ENCODE measurements at places on chromosomes 6 and 20.

DNA sequence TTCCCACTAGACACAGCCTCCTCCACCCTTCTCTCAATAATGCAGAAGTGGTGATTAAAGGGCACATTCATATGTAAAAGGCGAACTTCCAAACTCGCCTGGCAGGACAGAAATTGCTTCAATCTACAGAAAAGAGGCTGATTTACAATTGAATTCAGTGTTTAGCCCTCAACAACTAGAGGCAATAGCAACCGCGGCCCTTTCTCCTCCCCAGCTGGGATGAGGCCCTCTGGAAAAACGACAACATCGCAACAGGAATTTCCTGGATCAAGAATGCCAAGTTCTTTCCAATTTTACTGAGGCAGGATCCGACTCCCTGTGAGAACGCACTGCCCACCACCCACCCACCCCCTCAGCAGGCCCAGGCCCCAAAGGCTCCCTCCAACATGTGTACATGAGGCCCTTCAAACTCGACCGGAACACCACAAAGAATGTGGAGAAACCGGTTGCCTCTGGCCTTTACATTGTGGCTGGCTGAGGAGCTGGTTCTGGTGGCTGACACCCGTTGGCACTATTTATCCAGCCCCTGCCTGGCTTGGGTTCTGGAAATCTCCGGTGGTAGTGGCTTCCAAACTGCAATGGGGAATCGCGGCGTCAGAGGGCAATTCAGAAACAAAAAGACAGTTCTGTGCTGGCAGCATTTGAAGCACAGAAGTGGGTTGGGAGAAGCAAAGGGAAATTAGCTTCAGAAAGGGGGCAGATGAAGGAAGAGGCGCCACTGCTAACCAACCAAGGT, 36.8 kb downstream of the ZMYND8 start:
- no peak for DNase-seq

DNA sequence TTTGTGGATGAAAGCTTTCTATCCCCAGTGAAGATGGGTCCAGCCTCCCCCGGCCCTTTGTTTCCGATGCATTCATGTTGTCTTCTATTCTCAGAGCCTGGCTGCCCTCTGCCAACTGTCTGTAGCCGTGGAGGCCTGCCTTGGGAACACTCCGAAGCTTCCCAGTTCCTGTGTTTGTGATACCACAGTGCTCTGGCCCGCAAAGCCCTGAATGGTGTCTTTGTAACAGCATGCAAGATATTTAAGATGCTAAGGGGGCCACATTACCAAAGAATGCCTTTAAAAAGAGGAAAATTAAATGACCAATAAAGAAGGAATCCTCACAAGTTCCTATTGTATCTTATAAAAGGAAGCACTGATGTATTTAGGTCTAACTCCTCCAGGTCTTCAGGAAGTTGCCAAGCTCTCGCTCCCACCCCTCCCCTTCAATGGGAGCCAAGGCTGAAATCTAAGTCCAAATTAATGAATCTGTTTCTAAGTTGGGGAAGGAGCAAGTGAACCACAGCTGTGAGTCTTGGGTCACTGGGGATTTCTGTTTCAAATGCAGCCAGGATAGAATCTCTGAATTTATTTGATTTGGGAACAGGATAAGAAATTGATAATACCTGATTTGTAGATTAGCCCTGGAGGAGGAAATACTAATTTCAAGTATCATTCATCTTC, 596.1 kb downstream of the QKI start:
- no peak for DNase-seq

GRCh38 chr6:25950297-25950696, 12.3 kb upstream of the TRIM38 start:
- no peak for DNase-seq

DNA sequence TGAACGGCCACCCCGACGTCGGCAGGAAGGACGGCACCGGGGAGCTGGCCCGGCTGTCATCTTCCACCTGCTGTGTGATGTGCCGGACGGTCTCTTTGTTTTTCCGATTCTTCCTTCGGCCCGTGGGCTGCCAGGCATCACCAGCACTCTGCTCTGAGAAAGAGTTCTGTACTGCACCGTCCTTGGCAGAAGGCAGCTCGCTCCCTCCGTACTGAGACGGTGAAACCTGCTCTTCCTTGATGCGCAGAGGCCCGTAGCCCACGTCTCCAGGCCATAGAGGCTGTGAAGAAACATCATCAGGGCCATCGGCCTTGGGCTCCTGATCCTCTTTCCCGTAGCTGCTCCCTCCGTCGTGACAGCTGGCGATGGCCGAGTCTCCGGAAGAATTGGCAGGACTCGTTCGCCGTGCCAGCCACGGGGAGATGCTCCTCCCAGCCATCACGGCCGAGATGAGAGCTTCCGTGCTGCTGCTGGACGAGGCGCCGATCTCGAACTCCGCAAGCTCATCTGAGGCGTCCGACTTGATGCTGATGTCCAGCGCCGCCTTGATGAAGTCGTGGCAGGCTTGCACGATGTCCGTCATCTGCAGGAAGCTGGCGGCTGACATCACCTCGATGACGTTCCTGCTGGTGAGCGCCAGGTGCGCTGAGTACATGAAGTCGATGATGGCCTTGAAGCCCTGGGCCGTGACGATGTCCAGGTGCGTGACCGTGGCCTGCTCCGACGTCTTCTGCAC, 41.1 kb downstream of the ZBTB46 start:
- no peak for DNase-seq

- no peak for DNase-seq
Observed at GRCh38 chr6:52149949-52150348, 36.2 kb upstream of the IL17A start.

- DNase-seq = no peak
Observed at GRCh38 chr6:33018418-33018817, 9.0 kb upstream of the HLA-DOA start.

- no peak for DNase-seq
Observed at GRCh38 chr6:36136034-36136433, 5.7 kb downstream of the MAPK13 start.

- no peak for DNase-seq
Observed at GRCh38 chr6:35025232-35026188, 115.6 kb downstream of the TCP11 start.

GRCh38 chr20:62142252-62143080, 728 bp downstream of the PSMA7 start:
- no peak for DNase-seq

DNA sequence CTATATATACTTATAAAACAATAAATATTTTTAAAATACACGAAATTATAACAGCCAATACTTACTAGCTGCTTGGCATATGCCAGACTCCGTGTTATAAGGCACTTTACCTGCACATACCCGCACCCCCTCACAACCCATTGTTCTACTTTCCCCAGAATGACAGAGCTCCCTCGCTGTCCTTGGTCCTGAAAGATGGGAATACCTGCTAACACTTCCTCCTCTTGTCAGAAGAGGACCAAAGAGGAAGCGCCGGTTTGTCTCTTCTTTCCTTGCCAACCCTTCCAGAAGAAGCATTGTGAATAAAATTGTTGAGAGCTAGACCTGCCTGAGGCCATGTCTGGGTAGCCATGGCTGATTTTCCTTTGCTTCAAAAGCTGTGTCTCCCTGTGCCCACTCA, 149.3 kb downstream of the PTPRT start:
- DNase-seq = no peak

- no peak for DNase-seq
Observed at GRCh38 chr6:38391206-38391605, 248.5 kb downstream of the BTBD9 start.

DNA sequence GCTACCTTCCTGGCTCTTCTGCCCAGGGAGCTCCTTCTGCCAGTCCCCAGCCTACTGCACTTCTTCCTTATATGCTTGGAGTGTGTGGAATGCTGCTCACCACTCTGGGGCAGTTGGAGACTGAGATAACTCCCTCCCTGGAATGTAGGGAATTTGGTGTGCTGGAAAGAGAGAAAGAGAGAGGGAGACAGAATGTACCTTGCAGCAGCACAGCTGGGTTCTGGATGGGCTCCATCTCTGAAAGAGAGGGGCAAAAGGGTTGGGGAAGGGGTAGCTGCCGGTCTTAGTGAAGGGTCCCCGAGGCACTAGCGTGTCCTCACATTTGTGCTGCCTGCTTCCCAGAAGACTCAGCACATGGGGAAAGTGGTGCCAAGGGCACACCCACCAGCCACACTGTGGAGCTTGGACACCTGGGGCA, 40.2 kb upstream of the DDR1 start:
- DNase-seq = no peak

- DNase-seq = no peak
Observed at GRCh38 chr6:80129485-80129884, 23.0 kb downstream of the BCKDHB start.

GRCh38 chr6:122818866-122819265, 29.8 kb downstream of the SMPDL3A start:
- DNase-seq = no peak

GRCh38 chr6:118893064-118893806, 717 bp upstream of the ASF1A start:
- no peak for DNase-seq

DNA sequence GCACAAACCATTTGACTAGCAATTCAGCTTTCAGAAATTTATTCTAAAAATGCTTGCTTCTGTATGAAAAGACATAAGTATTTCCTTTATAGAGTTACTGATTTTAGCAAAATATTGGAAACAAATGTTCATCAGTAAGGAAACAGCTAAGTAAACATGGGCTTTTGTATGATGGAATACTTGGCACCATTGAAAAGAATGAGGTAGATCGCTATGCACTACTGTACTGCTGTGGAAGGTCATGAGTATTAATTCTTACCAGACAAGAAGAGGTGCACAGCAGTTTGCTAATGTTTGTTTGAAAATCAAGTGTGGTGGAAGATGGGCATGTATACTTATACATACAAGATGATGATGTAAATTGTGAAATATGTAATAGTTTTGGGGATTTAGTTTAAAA, 73.0 kb downstream of the FARS2 start:
- DNase-seq = no peak

DNA sequence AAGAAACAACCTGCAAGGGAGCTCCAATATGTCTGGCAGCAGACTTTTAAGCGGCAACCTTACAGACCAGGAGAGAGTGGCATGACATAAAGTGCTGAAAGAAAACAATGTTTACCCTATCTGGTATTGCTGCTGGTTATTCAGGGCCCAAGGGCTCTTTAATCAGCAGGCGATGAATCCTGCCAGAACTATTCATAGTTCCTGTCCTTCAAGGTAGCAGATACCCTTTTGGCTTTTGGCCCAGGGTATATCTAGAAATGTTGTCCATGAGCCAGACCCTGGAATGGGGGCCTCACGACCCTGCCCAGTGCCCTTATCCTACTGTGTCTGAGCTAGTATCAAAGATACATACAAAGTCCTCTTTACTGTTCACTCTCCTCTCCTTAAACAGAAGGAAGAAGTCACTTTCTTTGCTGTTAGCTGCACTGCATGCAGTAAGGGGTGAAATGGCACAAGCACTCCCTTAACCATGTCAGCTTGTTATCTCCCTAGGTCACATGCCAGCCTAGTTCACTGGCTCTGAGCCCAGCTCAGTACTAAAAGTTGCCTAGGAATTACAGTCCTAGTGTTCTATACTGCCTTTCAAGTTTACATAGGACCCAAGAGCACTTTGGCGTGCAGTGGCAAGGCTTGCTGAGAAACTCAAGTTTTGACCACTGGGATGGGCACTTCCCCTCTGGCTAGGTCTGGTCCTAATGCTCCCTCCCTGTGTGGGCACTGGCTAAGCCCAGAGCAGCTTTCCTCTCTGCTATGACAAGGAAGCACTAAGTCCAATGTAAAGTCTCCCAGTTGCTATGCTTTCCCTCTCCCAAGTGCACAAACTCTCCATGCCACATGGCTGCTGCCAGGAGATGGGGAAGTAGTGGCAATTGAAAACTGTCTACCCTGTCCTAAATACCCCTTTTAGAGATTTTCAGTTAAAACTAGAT, 122.0 kb downstream of the HTR1B start:
- no peak for DNase-seq

DNA sequence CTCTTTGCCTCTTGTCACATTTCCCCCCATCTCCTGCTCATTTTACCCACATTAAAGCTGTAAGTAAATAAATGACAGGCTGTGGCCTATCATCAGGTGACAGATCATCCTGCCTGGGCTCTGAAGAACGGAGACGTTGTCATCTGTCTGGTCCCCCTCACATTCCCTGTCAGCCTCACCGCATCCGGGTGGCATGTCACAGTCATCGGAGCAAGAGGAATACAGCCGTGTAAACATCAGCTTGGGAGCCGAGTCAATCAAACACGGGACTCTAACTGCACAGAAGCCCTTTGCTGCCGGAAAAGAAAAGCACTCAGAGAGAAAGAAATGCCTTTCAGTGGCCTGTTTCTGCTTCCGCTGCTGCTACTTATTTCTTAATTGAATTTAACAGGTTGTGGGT, 371.9 kb upstream of the ID4 start:
- DNase-seq = no peak

GRCh38 chr6:15862810-15863209, 200.0 kb upstream of the DTNBP1 start:
- no peak for DNase-seq

DNA sequence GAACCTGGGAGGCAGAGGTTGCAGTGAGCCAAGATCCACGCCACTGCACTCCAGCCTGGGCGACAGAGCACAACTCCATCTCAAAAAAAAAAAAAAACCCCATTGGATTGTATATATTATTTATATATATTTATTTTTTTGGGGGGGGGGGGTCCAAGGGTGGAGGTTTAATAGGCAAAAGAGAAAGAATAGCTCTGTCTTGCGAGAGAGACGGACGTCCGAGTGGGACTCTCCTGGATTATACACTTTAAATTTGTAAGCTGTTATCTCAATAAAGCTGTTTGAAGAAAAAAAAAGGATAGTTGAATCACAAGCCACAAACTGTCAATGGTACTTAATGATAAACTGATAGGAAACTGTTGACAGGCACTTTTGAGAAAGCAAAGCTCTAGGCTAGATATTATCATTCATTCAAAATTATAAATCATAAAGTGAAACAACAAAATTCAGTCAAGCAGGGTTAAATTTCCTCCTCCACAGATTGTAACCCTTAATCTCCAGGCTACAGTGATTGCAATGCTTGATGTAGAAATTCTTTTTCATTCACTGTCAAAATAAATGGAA, 20.3 kb downstream of the EIF2S2 start:
- DNase-seq = no peak

DNA sequence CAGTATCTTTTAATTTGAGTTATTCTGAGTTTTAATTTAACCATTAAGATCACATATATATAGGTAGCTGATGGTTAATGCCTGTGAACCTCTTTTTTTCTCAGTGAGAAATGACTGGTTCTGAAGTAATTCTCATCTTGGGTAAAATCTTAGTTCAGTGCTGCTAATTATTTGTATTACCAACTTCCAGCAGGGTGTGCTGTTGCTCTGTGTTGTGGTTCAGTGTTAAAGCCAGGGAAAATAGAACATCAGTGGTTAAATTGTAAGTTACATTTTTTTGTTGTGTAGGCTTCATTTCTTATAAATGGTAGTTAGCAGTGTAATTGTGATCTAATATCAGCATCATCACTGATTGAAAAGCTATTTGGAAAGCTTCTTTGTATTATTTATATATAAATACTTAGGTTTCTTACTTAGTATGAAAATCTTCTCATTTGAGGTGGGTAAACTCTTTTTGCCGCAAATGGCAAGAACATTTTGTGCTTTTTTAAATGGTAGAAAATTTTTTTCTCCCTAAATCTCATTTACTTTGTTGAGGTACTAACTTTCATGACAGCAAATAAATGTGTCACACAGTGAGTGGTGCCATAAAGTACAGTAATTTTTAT, 43.7 kb downstream of the CDC5L start:
- peak; percentile 17 for DNase-seq

All from activated T-cell treated with anti-CD3 and anti-CD28 coated beads for 1 hour (primary cell).